M059J (cell line): ENCODE measurements at places on chromosomes 3 and 15. TPM values are rescaled to one million over a fixed set of nuclear protein-coding genes. Genes with fewer than 3 reads are reported as not detected.
A peak's percentile ranks its signal among the peaks of the same experiment; 100 is the strongest.

The ALG1L2 gene
- total RNA-seq, result not detected in 2 replicates

The EXD1 gene
- not detected in 2 replicates for total RNA-seq

The CD96 gene
- 0.05 and 0.22 TPM in 2 replicates for total RNA-seq

The ZNF660 gene
- total RNA-seq, result 0.64 and 1.7 TPM in 2 replicates

The MESP2 gene
- 0.15 and 0.62 TPM in 2 replicates for total RNA-seq

- DNase-seq, result peak; percentile 97
Measured at GRCh38 chr15:33278816-33279612, 31.8 kb upstream of the RYR3 start.

GRCh38 chr3:159263750-159264553 lies 462.1 kb downstream of the MFSD1 start:
- peak; percentile 75 for DNase-seq

The GPR160 gene
- 3.4 and 10.2 TPM in 2 replicates for total RNA-seq

GRCh38 chr15:90882781-90883525 lies 1.4 kb upstream of the FES start:
- DNase-seq, result no peak

The SUSD5 gene
- total RNA-seq, result 0.44 and 0.98 TPM in 2 replicates

DNA sequence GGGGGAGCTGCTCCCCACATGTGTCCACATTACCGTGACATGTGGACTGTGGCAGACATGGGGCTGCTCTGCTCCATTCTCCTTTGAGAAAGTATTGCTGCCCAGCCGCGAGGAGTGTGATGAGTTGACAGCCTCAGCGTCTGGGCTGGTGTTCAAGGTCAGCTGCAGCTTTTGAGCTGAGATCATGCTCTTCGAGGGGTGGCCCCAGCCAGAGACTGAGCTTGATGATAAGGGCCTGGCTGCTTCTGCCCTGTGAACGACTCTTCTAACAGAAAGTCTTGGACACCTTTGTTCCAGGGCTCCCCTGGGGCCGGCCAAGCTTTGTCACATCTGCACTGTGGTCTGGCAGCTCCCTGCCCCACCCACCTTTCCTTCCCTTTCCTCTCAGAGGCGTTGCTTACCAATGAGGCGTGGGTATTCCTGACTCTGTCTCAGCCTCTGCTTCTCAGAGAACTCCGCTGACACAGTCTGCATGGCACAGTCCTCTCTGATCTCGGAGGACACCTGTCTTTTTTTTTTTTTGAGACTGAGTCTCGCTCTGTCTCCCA lies 86.6 kb downstream of the CHRD start:
- DNase-seq, result no peak

DNA sequence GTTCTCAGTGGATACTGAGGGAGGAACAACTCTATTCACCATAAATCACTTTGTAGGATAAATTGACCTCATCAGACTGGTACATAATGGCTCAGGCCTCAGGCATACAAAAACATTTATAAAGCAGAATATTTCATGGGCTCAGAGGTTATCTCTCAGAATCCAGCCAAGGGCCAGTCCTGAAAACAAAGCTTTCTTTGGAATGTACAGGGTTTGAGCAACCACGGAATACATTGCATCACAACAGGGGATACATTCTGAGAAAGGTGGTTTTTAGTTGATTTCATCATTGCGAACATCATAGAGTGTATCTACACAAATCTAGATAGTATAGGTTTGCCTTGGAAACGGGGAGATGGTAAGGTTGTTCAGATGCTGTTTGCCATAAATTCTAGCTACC lies 33.4 kb upstream of the CTDSPL2 start:
- no peak for DNase-seq

GRCh38 chr3:117510396-117510795 lies 800.8 kb downstream of the TUSC7 start:
- no peak for DNase-seq

The EDC3 gene
- 4.7 and 9.8 TPM in 2 replicates for total RNA-seq

The DUOXA2 gene
- 0.05 TPM in 1 of 2 replicates, not detected in the other for total RNA-seq

The LRRIQ4 gene
- not detected in 2 replicates for total RNA-seq

GRCh38 chr3:105394177-105394576 lies 27.5 kb downstream of the ALCAM start:
- DNase-seq, result no peak

- DNase-seq, result peak; percentile 78
Measured at GRCh38 chr15:48975472-48976419, 12.0 kb upstream of the SHC4 start.

The PRTG gene
- total RNA-seq, result 2.1 and 2.7 TPM in 2 replicates

DNA sequence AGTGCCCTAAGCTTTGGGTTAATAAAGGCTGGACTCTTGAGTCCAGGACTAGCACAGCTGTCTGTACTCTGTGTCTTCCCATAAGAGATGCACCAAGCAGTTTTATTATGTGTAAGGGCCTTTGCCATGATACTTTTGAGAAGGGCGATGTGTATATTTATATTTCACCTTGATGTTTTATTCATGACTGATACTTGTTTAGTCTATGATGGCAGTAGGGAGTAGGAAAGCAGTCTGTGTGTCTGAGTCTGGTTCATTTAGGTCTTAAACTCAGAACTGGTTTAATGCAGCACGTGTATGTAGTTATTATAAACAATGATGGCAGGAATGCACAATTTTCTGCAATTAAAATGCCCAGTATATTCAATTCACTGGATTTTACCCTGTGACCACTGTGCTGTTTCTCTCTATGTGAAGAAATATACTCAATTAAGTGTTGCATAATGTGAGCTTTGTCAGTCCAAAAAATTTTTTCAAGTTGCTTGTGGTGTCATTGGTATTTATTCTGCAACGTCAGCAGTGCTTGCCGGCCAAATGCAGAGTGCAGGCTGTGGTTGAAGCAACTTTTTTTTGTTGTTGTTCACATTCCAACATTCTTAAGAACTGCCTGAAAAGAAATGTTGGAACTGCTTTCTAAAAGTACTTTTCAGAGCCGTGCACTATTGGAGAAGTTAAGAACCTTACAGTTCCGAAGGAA lies 423.7 kb upstream of the SEMA6D start:
- DNase-seq, result peak; percentile 57

DNA sequence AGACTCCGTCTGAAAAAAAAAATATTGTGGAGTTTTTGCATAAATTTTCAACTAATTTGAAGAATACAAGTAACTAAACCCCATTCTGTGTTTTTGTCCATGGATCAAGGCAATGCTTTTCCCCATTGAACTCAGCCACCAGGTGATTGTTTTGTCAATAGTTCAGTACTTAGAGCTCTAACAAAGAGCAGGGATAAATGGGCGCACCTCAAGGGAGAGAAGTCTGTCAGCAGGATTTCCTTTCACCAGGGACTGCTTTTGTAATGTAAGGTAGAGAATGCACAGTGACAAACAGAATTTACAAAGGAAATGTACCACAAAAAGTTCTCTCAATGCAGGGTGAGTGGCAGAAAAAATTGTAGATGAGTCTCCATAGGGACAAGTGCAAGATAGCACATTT lies 10.8 kb upstream of the ATP13A5 start:
- no peak for DNase-seq

The CD276 gene
- total RNA-seq, result 92.9 and 97.0 TPM in 2 replicates
